ENCODE measurements at places on chromosomes 6 and 20.

DNA sequence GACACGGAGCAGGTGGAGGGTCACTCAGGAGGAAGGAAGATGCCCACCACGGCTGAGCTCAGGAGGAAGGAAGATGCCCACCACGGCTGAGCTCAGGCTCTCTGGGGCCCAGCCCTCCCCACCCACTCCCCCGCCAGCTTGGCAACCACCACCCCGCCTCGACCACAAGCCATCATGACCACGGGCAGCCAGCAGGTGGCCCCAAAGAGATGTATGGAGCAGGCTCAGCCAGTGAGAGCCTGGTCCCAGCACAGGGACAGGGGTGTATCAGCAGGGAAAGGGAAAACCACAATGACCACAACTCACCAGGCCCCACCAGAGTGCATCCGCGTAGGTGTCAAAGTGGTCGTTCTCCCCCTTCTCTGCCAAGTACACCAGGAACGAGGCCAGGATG is 30.4 kb downstream of the KCNQ2 start:
- no peak for DNase-seq

DNA sequence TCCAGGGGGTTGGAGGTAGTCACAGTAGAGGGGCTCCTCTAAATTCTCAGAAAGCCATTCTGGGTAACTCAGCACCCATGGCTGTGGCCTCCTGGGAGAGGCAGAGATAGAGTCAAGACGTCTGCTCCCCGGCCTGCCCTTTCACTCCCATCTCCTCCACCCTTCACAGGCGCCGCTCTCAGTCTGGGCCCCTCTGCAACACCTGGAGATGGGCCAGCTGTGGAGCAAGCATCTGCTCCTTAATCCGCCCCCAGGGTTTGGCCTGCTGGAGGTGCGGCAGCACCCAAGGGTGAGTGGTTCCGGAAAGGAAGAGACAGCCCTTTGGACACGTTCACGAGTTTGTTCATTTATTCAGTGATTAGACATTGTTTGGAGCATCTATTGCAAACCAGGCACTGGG is 271.3 kb downstream of the BMP7 start:
- no peak for DNase-seq

DNA sequence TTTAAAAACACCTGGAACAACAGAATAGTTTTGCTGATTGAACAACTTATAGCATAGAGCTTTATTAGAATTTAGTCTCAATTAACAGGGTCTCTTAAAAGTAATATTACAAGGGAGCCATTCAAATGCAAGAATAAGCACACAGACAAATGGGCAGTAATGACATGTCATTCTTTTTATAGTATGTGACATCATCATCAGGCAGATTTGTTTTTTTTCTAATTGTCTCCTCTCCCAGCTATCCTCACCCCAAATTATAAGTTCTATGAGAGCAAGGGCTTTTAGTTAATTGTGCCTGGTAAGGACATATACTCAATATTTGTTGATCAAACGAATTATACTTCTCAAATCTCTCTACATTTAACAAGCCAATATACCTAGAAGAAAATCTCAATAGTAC is 11.0 kb downstream of the PGM3 start:
- DNase-seq: no peak

DNA sequence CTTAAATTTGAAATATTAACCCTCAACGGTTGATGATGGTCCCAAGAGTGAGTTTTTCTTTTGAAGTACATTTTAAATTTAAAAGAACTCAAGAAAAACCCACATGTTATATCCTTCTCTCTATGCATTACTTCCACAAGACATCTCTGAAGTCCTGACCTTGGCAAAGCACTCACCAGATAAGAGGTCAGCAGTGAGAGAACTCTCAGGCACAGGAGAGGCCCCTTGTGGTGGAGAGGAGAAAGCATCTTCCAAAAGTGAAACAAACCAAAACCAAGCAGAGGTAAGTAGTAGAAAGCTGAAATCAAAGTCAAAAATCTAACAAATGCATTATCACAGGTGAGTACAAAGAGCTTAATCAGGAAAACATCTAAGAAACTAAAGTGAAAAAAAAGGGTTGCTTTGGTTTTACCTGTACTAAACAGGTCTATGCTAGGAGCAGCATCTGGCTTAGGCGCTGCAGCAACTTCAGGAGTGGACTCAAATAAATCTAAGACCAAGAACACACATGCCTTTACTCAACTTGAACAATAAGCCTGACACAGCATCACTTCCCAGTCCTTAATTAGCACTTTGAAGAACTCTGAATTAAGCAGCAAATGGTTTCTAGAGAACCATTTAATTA is 80.5 kb downstream of the PRSS35 start:
- DNase-seq: no peak

DNA sequence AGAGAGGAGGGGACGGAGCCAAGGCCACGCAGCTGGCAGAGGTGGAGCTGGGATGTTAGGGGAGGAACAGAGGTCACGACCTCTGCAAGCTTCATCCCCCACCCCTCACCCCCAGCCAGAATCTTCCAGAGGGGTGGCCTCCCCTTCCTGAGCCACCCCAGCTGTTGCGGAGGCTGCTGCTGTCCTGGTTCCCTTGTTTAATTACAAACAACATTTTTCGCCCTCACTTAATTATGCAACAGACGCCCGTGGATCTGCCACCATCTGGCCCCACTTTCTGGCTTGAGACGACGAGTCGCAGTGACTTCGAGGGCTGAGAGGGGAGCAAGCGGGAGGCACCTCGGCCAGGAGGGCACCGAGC is 153.7 kb upstream of the PTPN1 start:
- DNase-seq: no peak

- DNase-seq: no peak
Observed at GRCh38 chr6:138036111-138036510, 71.1 kb downstream of the PERP start.

DNA sequence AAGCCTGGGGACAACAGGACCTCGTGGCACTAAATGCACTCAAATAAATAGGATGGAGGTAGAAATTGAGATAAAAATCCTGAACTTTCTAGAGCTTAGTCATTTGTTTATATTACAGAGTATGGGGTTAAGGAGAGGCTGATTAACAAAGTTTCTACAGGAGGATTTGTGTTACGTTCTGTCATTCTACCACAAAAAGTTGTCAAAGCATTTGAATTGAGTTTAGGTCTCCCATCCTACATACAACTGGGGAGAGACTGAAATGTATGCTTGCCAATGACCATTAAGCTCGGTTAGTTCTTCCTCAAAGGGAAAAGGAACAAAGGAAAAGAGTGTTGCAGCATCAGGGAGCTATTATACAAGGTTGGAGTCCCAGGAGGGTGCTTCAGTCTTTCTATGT is 597.9 kb downstream of the COL12A1 start:
- no peak for DNase-seq

All from fibroblast of the conjunctiva (primary cell).